Liver (tissue), 10 donors: ENCODE measurements at places on chromosomes 12 and 14.

DNA sequence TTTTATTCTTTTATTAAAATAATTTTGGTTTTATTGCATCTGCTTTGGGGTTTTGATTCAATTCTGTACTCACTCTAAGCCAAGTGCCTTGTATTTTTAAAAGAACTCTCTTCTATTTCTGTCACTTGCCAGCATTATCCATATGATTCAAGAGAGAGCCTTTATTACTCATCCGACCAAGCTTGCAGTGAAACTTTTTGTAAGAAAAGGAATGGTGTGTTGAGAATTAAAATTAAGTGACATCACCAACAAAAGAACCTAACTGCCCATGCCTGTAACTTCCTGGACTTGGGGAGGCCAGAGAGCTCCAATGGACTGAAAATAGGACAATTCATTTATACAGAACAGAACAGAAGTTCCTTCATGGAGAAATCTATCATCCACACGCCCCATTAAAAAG is 52.1 kb downstream of the GALNT4 start:
- no peak for DNase-seq

- DNase-seq, result no peak
Measured at GRCh38 chr12:107539196-107539939, 146.2 kb upstream of the PWP1 start.

DNA sequence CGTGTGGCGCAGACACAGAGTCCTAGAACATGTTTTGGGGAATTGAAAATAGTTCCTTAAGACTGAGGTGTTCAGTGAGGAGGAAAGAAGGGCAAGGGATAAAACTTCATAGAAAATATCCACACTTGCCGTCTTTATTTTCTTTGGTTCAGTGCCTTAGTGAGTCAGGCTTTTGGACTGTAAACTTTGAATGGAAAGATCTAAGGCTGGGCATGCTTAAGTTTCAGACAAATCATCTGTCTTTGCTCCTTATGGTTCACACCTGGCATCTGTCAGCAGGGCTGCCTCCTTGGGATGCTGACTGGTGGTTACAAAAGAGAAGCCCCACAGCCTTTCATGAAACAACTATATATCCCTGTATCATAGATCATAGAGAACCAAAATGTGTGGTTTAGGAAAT is 136.3 kb upstream of the PRICKLE1 start:
- DNase-seq, result no peak

GRCh38 chr12:132143336-132144071 is 615 bp downstream of the DDX51 start:
- no peak for DNase-seq

DNA sequence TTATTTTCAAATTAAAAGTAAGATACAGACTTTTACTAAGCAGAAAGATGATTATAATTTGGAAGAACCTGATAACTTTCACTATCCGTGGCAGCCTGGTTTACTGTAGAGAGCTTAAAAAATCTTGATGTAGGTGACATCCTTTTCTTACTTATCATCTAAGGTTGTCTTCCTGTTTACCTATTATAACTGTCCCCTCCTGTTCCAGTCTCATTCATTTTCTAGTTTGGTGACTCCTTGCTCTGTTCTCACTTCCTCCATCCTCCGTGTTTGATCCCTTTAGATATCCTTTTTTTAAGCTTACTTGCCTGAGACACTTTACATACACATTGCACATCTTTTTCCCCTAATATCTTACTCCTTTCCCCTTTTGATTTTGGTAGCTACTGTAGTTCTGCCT is 27.5 kb downstream of the CCDC91 start:
- no peak for DNase-seq

DNA sequence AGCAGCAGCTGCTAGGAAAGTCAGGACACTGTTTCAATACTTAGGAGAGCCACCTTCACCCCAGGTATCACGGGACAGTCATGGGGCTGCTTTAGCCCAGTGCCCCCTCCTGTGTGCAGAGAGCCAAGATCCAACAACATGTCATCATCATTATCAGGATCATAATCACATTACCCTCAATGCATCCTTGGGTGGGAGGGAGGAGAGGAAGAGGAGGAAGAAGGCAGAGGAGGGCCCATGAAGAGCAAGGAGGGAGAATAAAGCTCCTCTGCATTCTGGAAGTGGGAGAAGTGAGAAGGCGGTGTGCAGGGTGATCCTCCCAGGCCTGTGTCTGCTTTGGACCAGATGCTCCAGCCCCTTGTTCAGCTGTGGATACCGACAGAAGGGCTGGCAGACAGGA is 64.2 kb downstream of the TSPAN11 start:
- no peak for DNase-seq

DNA sequence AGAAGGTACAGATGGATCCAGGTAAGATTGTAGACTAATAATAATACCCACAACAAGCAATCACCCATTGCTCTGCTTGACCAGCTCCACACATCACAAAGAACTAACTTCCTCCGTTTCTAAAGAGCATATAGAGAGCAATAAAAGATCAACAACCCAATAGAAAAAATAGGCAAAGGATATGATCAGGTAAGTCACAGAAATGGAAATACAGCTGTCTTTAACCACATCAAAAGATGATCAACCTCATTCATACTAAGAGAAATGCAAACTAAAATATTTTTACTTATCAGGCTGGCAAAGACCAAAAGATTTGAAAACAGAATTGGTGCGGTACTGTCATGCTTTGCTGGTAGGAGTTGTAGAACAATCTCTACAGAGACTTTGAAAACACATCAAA is 8.9 kb downstream of the C2CD5 start:
- no peak for DNase-seq

DNA sequence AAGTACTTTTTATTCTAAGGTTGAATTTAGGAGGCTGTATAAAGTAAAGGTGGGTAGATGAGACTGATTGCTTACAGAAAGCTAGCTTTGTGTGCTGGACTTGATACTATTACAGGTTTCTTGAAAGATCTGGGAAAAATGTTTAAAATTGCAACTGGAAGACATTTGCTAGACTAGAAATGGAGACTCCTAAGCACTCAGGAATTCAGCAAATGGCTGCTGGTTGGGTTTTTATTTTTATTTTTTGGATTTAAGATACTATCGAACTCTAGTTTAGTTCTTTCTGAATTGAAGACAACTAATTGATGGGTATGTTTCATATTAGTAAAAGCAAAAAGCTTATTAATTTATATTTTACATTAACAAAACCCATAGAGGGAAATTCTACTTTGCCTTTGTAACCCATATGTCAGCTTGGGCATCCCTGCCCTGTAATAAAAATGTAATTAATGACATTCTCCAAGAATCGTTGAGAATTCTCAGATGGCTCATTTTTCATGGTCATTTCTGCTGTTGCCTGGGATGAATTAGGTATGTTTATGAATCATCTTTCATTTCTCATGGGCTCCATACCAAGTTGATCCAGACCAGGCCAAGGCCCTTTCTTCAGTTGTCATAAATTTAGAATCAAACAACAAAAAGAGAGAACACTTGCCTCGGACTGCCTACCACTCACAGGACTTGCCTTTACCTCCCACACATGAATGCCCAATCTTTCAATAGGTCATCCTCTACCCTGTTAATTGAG is 102.1 kb downstream of the ERGIC2 start:
- no peak for DNase-seq

DNA sequence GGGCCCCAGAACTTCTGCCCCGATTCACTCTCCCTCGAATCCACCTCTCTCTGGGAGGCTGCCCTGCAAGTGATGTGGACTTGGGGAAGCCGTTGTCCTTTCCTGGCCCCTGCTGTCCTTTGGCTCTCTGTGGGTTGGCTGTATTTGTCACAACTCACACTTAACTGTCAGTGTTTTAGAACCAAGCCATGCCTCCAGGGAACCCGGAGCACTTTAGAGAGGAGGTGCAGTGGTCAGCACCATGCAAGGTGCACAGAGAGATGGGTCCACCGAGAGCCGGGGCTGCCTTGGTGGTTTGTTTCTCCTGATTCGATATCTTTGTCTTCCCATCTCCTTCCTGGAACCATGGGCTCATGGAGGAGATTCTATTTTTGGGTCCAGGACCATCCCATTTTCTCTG is 129.5 kb upstream of the RTL1 start:
- no peak for DNase-seq

DNA sequence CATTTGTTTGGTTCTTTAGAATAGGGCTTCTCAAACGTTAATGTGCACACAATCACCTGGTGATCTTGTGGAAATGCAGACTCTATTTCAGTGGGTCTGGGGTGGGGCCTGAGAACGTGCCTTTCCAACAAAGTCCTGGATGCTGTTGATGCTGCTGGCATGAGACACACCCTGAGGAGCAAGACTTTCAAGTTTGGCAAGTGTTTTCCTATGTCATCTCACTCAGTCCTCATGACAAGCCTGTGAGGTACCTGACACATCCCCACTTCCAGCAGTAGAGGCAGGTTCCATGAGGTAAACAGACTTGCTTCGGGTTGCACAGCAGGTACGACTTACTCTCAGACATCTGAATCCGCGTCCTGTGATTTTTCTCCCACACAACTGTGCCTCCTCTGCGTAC is 147.1 kb downstream of the MYRFL start:
- no peak for DNase-seq

DNA sequence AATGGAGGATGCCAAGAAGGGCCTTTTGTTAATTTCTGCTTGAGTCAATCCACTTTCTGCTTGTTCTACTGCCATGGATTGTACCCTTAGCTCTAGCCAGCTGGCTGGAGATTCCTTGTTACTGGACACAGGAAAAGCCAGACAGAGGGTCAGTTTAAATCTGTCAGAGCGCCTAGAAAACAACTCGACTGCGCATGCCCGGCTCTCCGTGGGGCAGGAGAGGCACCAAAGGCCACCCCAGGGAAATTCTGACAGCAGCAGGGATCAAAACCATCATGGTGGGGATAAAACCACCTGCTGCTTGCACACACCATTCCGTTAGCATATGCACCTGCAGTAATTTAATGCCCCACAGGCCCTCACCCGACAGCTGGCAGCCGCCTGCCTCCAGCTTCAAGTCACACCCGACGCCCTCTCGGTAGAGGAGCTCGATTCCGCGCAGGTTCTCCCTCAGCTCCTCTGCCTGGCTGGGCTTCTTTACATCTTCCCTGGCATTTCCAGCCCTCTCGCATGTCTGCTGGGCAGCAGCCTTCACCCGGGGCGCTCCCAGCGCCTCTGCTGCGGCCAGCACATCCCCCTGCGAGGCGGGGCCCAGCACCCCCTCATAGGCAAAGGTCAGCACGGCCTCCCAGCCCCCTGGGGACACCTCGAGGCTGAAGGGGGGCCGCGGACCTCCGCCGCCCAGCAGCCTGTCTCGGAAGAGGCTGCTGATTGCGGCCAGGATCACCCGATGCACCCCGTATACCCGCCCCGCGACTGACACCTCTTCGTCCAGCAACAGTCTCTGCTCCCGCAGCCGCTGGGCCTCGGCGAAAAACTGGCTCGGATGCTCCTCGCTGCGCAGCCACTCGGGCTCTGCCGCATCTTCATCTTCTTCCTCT is 1.0 kb downstream of the KLHL33 start:
- no peak for DNase-seq

GRCh38 chr12:28893856-28894255 is 255.2 kb upstream of the FAR2 start:
- DNase-seq, result no peak

DNA sequence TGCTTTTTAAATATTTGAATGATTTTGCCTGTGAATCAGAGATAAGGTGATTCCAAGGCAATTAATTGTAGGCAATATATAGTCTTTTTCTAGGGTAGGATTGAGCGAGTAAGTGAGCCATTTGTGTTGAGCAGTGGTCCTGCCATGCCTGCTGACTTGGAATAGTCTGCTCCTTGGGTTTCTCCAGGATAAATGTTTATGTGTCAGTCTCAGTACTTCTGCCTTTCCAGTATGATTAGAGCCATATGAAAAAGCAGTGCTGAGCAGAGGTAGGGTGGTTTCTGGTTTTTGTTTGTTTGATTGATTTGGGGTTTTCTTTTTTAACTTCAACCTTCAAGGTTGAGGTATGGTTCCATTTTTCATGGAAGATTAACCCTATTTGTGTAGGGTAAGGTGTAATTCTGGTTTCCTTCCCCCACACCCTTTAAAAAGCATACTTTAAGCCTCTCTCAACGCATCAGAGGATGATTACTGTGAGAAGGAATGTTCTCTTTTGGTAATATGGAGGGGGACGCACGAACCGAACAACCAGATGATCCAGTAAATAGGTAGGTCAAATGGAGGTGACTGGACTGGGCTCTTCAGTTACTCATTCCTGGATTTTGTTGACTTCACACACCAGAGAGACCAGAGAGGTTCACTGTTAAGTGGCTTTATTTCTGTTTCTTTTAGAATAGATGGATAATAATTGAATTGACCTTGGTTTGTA is 22.7 kb downstream of the FRMD6 start:
- DNase-seq, result no peak

DNA sequence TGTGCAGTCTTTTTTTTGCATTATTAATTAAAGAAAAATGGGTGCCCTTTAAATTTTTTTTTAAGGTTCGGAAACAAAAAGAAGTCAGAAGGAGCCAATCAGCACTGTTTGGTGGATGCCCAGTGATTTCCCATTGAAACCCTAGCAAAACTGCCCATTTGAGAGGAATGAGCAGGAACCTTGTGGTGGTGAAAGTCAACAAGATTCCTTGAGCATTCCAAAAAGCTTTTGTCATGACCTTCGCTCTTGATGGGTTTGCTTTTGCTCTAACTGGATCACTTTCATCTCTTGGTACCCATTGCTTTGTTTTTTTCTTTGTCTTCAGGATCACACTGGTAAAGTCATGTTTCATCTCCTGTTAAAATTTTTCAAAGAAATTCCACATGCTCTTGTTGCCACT is 54.1 kb downstream of the ADIPOR2 start:
- no peak for DNase-seq

DNA sequence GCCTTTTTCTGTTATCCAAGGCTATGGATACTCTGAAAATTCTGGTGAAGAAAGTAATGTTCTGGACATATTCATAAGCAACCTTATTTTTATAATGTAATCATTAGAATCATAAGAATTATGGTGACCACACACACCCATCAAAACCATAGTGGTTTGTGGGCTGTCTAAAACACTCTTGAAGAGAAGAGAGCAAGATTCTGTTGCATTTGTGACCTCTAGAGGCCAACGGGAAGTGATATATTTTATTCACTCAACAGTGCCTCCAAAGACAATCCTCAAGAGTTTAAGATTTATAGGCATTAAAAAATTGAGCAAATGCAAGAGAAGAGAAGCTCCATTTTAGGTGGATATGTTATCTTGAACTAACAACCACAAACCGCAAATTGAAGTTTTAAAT is 68.5 kb upstream of the LGR5 start:
- DNase-seq, result no peak

DNA sequence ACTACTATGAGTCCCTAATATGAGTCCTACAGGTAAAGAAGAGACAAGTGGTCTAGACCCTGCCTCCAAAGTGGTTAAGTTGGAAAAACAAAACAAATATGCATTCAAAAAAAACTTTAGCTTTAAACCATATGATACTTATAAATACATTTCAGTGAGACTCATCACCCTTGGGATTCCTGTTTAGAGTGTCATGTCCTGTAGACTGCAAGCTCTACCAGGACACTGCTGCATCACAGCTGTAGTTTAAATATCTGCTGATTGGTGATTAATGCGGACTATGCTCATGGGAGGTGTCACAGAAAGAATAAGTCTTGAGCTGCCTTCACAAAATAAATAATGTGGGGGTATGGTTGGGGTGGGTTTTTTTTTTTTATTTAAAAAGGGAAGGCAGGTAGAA is 8.8 kb upstream of the LGR5 start:
- DNase-seq, result no peak
